Fibroblast of skin of abdomen (primary cell): ENCODE measurements at places on chromosomes 11 and 22.

GRCh38 chr11:19176629-19177186 is 25.1 kb downstream of the CSRP3 start:
- no peak for DNase-seq

DNA sequence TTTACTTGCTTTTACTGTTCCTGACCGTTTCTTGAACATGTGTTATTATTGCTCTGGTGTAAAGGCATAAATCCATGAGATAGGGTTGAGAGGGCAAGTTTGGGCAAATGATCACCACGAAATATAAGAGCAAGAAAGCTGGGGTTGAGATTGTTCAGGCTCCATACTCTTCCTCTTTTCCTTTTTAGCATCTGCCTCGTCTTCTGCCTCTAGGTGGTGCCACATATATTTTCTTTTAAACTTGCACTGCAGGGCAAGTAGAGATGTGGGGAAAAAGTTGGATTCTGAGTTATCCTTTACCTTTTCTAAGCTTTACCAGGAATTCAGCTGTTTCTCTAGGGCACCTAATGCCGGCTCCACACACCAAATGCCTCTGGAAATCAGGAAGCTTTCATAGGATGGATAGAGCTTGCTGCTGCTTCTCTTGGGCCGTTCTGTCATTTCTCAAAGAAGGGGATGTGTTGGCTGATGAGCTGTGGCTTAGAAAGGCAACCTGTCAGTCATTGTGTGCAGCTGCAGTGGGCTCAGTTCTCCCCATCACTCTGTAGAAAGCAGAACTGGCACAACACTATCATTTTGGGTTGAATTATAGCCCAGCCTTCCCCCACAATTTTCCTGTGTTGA is 98.2 kb downstream of the LDLRAD3 start:
- DNase-seq: no peak

GRCh38 chr11:19661827-19662226 is 50.8 kb upstream of the NAV2 start:
- no peak for DNase-seq

GRCh38 chr22:39745789-39746188 is 147.8 kb downstream of the ENTHD1 start:
- no peak for DNase-seq
